ENCODE measurements at places on chromosomes 7 and 10. TPM values are rescaled to one million over a fixed set of nuclear protein-coding genes. Genes with fewer than 3 reads are reported as not detected.

Gene FOXI2
- total RNA-seq, result not detected

Gene JCAD
- under 0.01 TPM for total RNA-seq

Gene ZCWPW1
- 5.5 TPM for total RNA-seq

Gene GPNMB
- total RNA-seq, result 83.7 TPM

Measured in nasal cavity respiratory epithelium epithelial cell of viscerocranial mucosa (primary cell).